Activated CD4-positive, alpha-beta T cell treated with anti-CD3 and anti-CD28 coated beads, Interleukin-2, amount 50 U/mL, for 4 hours (primary cell): ENCODE measurements at places on chromosomes 7 and 10.
A peak's percentile ranks its signal among the peaks of the same experiment; 100 is the strongest.

DNA sequence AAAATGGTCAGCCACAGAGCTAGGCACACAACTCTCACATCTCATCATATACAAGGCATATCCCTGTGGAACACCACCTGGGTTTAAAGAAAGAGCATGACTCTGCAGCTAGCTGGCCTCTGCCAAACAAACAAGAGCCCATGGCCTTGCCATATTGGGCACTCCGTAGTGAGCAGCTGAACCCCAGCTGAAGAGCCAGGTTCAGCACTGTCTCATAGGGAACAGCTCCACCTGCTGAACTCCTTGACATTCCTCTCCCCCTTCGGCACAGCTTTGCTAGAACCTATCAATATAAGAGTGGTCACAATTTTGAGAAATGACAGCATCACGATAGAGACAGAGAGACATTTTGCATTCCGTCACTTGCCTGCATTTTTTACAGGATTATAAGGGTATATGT, 20.0 kb downstream of the SORCS1 start:
- DNase-seq, result no peak

DNA sequence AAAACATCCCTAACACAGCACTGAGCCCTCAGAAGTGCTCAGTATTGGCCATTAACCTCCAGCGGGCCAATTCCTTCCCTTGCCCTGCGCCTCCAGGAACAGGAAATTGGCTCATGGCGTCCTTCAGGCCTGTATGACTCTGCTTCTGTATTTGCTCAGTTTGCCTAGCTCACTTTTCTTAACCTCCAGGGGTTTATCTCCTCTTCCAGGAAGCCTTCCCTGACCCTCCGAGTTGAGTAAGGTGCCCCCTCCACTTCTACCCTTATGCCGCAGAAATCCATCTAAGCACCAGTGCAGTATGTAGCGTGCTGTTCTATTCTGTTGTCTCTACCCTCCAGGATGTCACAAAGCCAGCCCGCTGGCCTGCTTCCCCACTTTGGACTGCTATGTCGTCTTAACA, 1.1 kb upstream of the SFXN4 start:
- no peak for DNase-seq

GRCh38 chr10:65952086-65952485, 973.8 kb upstream of the LRRTM3 start:
- no peak for DNase-seq

- DNase-seq, result no peak
Observed at GRCh38 chr7:140564643-140565042, 76.0 kb downstream of the DENND2A start.

DNA sequence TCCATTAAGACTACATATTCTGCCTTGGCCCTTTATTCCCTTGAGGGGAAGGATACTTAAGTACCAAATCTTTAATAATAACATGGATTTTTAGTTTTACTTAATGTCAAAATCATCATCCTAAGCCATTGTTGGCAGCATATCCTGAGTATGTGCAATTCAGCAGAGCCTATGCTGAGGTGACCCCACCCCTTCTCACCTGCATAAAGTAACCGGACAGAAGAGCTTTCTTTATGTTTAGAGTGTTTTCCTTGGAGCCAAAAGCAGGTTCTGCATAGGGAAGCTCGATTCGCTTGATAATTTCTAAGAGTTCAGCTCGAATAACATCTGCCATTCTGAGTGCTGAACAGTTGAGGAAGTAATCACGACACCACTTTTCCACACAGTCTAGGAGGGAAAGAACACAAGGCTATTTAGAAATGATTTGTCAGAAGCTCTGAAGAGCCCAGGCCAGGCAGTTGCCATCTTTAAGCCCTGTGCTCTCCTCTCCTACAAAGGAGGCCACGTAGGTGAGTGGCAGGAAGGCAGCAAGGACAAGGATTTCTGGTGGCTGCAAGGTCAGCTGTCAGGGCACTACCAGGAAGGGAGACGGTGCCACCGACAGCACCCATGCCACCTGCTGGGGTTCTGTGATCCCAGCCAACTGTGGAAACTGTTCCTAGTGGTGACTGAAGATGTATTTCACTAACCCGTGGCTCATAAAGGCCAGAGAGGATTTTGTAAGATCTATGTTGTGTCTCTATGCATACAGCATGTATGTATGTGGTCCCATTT, 15.6 kb downstream of the BCCIP start:
- DNase-seq, result no peak

DNA sequence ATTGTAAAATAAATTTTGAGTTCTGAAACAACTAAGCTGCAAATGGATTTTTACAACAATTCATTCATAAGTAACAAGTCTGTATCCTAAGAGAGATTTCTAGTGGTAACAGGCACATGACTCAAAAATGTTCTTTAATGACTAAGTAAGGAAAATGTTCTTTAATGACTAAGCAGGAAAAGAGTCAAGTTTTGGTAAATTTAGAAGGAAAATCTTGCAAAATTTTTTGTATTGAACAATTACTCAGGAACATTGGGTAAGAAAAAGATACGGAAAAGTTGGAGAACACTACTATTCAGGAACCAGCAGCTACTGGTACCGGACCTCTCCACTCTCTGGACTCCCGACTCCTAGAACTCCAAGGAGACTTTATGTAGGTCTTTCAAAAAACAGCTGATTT, 33.5 kb downstream of the HYCC1 start:
- DNase-seq, result no peak

GRCh38 chr10:104577861-104578521, 63.1 kb upstream of the SORCS3 start:
- DNase-seq, result no peak

GRCh38 chr7:150717814-150718420, 1.5 kb downstream of the GIMAP1 start:
- no peak for DNase-seq

DNA sequence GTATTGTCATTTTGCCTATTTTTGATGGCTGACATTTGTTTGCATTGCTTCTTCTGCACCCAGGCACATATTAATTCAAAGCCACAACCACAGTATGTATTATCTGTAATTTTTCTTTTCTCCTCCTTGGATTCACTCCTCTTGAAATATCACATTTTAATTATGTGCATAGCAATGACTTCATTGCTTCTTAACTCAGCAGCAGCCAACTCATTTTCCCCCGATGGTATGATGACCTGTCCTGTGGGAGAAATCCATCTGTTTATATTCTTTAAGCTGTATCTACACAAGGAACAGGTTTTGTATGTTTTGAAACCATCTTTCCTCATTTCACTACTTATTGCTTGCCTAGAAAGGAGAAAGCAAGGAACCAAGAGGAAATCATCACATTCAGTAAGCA, 588.8 kb downstream of the INHBA start:
- no peak for DNase-seq

GRCh38 chr7:115122388-115122787, 200.5 kb downstream of the MDFIC start:
- DNase-seq, result no peak

DNA sequence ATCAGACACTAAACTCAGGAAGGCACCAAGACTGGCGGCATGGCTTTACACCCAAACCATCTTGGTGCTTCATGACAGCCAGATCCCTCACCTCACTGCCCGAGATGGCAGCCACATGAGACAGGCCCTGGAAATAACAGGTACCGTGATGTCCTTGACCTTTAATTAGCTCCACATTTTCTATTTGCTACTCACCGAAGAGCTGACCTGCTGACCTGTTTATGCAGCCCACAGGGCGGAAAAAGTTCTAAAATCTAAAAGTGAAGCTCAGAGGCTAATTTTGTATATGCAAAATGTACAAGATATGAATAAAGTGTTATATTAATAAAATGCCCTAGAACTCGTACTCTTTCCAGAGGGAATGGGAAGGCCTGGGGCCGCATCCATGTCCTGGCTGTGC, 51.6 kb upstream of the RASGEF1A start:
- DNase-seq, result no peak

DNA sequence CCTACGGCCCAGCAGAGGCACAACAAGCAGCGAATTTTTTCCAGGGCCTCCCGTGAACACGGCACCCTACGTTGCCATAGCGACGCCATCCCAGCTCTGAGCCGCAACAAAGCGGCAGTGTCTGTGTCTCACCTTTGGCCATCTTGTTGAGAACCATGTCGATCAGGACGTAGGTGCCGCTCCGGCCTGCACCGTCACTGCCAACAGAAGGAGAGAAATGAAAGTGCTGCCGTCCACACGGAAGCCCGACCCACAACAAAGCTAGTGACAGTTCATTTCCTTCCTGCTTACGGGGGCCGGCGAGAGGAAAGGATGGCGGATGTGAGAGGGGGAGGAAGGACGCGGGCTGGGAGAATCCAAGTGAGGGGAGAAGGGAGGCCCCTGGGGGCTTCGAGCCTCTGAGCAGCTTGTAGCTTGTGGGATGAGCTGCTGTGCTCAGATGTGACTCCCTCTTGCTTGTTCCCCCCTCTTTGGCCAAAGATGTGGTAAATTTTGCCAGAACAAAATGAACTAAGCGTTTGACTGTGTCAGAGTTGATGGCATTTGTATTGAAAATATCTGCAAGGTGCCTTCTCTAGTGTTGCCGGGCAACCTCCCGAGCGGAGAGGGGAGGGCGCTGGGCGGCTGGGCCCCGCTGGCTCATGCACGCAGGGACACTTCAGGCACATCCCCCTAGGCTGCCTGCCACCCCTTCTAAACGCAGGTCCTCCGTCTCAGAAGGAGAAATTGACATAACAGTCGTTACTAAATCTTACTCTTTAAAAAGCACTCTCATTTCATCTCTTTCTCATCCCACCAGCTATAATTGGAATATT, 232.2 kb downstream of the DNAJB6 start:
- DNase-seq, result peak; percentile 48

- DNase-seq, result no peak
Observed at GRCh38 chr10:128921389-128922022, 545.5 kb upstream of the MGMT start.

DNA sequence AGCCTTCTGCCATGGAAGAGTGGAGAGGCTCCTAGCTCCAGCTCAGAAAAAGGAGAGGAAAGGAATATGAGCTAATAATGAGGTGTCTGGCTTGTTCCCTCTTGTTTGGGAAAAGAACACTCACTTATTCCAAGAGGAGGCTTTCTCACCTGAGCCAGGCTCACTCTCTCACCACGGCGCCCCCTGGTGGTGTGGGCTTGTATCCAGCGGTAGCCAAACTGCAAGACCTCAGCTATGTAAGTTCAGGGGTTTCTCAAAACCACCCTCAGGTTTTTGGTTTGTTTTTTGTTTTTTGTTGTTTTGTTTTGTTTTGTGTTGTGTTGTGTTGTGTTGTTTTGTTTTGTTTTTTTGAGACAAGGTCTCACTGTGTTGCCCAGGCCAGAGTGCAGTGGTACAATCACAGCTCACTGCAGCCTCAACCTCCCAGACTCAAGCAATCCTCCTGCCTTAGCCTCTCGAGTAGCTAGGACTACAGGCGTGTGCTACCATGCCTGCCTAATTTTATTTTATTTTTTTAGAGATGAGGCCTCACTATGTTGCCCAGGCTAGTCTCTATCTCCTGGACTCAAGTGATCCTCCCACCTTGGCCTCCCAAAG, 124.0 kb downstream of the TMEM130 start:
- peak; percentile 57 for DNase-seq

GRCh38 chr10:133214468-133215410, 15.3 kb upstream of the UTF1 start:
- DNase-seq, result no peak

- no peak for DNase-seq
Observed at GRCh38 chr10:86083206-86083605, 283.4 kb downstream of the GRID1 start.

- DNase-seq, result no peak
Observed at GRCh38 chr7:129824291-129825208, 128.2 kb downstream of the UBE2H start.

DNA sequence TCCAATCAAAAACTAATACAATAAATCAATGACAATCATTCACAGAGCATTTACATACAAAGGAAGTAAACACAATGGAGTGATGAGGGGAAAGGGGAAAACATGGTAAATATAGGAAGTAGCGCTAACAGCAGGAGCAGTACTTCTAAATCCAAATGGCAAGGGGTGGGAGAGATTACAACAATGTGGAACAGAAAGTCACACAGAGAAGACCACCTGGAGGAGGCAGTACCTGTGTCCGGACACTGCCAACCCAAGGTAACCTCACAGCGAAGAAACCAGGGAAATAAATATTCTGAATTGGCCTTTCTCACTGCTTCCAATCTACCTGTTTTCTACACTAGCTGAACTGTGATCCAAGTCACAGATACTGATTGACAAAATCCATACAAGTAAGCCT, 58.2 kb downstream of the ABI1 start:
- no peak for DNase-seq

DNA sequence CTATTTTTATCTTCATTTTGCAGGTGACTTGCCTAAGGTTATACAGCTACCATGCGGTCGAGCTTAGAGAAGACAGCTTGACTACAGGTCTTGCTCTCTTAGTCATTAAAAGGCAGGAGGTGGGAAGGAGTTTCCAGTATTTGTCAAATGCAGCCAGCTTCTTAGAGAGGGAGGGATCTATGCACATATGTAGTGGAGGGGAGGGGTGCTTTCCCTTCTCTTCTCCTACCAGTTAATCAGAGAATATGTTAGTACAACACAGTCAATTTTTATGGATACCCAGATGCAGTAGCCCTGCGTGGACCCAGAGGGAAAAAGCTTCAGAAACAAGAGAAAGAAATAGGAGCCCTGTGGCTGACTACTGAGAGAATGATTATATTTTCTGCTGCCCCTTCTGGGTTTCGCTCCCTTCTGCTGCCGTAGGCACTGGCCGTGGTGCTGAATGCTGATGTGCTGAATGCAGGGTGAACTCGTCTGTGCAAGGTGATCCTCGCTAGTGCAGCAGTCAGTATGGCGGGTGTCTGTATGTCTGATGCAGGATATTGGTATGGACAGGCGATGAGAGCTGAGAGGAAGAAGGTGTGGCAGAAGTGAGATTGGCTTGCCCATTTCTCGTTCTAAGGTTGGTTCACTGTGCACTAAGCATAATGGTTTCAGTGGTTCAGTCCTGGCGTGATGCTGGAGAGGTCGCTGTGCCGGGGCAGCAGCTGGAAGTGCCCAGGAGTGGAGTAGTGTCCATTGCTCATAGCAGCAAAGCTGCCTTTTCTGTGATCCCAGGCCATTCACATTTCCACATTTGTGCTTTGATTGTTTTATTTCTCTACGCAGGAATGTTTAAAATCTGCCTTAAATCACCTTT, 189.2 kb upstream of the PODXL start:
- DNase-seq, result no peak

DNA sequence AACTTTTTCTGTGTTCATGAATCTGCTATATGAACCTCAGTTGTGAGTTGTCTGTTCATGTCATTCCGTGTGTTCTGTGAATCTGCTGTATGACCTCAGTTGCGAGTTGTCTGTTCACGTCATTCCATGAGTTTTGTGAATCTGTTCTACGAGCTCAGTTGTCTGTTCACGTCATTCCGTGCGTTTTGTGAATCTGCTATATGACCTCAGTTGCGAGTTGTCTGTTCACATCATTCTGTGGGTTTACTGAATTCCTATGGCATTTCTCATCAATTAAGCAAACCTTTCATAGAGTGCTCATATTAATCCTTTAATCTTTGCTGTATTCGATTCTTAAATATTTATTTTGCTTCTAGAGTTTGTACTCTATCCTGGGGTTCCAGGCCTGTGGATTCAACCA, 150.6 kb downstream of the DIP2C start:
- no peak for DNase-seq

GRCh38 chr10:97131666-97132065, 54.1 kb downstream of the SLIT1 start:
- no peak for DNase-seq
